Hepatic stellate cell (primary cell): ENCODE measurements at places on chromosomes 6 and 20.

DNA sequence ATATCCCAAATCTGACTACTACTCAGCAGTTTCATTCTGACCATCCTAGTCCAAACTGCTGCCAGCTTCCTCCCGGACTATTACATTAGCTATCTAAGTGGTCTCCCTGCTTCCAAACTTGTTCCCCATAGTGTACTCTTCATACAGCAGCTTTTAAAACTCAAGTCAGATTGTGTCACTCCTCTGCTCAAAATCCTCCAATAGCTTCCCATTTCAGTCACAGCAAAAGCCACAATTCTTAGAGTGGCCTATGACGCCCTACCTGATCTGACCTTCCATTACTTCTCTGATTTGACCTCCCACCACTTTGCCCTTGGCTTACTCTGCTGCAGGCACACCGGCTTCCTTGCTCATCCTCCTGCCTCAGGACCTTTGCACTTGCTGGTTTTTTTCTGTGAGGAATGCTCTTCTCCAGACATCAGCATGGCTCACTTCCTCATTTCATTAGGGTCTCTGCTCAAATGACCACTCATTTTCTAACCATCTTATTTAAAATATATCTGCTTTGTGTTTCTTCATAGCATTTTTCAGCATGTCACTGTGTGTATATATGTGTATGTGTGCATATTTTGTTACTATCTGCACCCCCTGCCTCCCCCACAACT lies 111.1 kb upstream of the DTNBP1 start:
- no peak for DNase-seq

GRCh38 chr6:14031516-14031915 lies 86.1 kb upstream of the CD83 start:
- DNase-seq, result no peak

- DNase-seq, result no peak
Measured at GRCh38 chr20:56098981-56099500, 93.7 kb upstream of the CBLN4 start.

DNA sequence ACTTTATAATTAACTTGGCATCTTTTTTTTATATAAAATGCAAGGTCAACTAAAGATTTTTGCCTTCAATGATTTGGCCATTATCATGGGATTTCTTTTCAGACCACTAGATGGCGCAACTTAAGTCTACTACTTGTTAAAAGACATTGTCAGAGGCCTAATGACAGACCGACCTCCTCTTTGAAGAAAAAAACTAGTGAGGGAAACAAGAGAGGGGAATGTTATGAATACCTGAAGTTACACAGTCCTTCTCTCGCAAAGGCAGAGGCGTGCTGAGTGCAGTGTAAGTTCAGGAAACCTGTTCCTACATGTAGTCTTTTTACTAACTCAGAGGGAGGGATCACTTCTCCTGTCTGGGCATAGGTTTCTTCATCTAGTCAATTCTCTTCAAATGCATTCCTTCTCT lies 9.3 kb downstream of the TRAPPC3L start:
- peak; percentile 9 for DNase-seq

DNA sequence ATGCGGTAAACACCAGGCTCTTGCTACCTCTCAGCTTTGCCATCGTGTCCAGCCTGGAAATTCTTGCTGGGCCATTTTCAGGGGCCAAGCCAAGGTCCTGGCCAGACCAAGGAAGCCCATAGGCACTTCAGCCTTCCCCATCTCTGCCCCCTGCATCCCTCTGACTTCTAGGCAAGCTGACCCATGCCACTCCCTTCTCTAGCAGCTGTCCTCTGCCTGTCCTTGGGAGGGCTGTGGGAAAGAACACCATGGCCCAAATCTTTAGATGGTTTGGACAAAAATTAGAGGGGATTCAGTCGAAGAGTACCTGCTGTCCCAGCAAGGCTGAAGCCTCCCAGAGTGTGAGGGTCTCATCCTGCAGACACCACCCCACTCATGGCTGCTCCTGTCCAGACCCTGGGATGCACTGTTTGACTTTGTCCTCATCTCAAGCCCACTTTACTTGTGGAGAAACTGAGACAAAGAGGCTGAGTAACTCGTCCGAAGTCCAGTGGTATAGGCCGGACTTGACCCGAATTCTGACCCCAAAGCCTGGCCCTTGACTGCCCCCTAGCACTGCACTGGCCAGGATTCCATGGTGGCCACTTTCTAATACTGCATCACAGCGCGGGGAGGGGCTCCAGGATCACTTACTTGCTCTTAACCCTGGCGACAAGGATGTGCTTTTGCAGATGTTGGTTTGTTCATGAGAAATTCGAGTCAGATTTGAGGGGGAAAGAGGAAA lies 22.4 kb upstream of the STX16 start:
- DNase-seq, result no peak
